ENCODE measurements at places on chromosomes 4 and X.

DNA sequence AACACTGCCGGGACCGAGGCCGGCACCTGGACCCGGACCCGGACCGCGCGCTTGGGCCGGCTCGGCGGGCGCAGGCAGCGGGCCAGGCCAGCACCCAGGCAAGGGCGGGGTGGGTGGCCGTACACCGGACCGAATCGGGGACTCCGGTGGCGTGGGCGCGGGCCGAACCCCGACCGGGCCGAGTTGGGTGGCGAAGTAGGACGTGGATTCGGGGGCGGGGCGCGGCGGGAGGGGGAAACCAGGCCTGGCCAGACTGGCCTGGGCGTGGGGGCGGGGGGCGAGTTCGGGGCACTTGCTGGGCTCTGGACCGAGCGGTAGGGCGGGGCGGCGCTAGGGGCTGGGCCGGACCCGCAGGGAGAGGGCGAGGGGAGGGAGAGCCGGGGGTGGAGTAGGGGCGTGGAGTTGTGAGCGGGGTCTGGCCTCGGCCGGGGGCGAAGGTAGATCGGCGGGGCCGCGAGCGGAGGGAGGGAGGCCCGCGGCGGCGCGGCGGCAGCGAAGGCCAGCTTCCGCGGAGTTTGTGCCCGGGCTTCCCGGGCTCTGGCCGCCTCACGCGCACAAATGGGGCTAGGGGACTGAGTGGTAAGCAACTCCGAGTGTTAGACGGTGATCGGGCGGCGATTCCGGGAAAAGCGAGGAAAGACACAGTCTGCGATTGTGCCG lies 1.8 kb upstream of the BCORL1 start:
- peak; percentile 59 for DNase-seq

DNA sequence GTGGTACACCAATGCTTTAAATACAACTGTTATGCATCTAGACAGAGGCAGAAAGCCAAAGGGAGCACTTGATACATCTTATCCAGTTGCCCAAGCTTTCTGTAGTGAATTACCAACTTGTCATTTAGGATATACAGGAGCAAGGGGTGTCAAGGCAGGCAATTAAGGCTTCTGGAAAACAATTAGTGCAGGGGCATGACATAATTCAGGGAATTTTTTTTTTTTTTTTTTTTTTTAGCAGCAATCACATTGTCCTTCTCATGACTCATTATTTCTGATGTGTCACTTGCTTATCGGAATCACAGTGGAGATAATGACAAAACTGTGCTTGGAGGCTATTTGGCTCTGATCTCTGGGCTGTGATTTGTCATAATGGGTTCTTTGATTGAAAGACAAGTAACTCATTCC lies 259.5 kb downstream of the ARHGAP24 start:
- DNase-seq = no peak

DNA sequence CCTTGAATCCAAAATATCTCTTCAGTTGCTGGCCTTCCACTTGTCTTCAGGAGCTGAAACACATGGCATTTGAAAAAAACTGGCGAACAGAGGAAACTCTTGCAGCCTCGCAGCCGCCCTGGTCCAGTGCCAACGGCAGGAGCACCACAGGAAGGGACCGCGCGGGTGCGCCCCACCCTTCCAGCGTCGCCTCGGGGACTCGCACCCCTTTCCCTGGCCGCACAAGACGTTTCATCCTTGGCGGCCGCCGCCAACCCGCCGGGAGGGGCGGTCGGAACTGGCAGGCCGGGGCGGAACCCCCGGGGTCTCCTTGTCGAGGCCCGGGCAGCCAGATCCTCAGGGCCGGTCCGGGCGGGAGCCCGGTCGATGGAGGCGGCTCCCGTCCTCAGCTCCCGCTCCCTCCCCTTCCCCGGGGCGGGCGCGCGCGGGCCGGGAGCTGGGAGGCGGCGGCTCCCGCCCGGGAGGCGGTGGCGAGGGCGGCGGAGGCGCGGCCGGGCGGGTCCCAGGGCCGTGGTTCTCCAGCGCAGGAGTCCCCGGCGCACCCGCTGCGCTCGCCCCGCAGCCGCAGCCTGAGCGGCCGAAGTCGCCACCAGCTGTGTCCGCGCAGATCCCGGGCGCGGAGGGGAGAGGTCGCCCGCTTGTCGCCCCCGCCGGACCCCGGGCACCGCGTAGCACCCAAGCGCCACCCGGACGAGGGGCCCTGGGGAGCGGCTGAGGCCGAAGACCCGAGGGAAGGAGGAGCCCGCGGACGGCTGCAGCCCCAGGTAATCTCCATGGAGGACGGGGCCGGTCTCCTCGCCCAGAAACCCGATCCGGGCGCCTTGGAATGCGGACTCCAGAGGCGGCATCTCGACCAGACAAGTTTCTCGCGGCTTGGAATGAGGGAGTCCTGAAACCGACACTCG lies 886 bp upstream of the NDST3 start:
- DNase-seq = peak; percentile 82

- DNase-seq = no peak
Observed at GRCh38 chr4:111334361-111334760, 711.5 kb upstream of the PITX2 start.

- no peak for DNase-seq
Observed at GRCh38 chr4:86006057-86006456, 353.8 kb downstream of the MAPK10 start.

GRCh38 chrX:38816155-38816554 lies 14.9 kb downstream of the MID1IP1 start:
- no peak for DNase-seq

- DNase-seq = no peak
Observed at GRCh38 chr4:100681289-100681688, 163.5 kb upstream of the EMCN start.

GRCh38 chr4:147862043-147862692 lies 130.3 kb downstream of the ARHGAP10 start:
- DNase-seq = no peak

DNA sequence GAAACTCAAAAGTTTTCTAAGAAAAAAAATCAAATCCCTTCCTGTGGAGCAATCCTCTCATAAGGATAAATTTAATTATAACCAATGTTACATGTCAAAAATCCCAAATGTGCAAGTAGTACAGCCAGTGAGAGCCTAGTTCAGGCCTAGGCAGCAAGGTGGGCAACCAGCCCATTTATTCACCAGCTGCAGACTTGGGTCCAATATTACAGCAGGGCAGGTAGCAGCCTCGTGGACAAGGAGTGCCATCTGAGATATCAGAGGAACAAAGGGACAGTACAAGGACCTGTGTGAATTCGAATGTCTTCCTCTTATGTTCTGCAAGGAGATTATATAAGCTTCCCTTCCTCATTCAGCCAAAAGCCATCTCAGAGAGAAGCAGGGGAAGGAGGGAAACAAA lies 6.6 kb downstream of the HELQ start:
- no peak for DNase-seq

GRCh38 chr4:152968806-152969394 lies 32.8 kb downstream of the FHDC1 start:
- no peak for DNase-seq

- DNase-seq = peak; percentile 72
Observed at GRCh38 chr4:8238515-8239053, 31.0 kb upstream of the HTRA3 start.

- no peak for DNase-seq
Observed at GRCh38 chrX:50877310-50877709, 33.2 kb upstream of the BMP15 start.

GRCh38 chr4:63670735-63671134 lies 738.5 kb downstream of the TECRL start:
- DNase-seq = no peak

GRCh38 chr4:154503598-154503997 lies 12.0 kb upstream of the DCHS2 start:
- no peak for DNase-seq

- DNase-seq = peak; percentile 79
Observed at GRCh38 chr4:147590249-147590920, 26.8 kb upstream of the TMEM184C start.

- DNase-seq = no peak
Observed at GRCh38 chr4:20528508-20528907, 171.8 kb upstream of the PACRGL start.

GRCh38 chr4:52595001-52595400 lies 64.1 kb downstream of the USP46 start:
- no peak for DNase-seq

DNA sequence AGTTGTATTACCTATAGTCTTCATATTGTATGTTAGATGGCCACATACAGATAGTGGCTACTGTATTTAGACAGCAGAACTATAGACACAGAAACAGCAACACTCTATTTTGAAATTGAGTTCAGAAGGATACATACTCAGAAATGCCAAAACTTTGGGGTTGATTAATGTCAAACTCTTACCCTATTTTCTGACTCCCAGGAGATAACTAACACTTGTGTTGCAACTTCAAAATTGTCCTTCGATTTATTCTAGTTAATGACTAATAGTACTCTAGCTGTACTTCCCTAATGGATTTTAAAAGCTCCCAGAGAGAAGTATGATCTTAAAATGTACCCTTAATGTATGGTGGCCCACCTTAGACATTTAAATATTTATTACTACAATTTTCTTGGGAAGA lies 229.9 kb upstream of the UGT8 start:
- no peak for DNase-seq

DNA sequence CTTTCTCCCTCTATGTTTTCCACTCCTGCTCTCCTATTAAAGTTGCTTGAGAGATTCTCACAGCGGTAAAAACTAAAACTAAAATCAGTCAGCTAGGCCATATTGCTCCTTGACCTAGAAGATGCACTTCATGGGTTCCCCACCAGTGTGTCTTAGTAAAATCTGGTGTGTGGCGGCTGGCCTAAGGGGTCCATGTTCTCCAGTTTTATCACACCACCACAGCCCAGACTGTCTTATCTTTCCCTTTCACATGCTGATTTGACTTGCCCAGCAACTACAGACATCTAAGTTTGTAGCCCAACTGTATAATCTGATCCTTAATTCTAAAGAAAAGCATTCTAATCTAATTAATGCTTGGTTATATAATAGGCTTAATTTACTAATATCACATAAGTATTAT lies 68.0 kb downstream of the ATP8A1 start:
- DNase-seq = no peak

GRCh38 chr4:53863158-53863557 lies 201.2 kb downstream of the CHIC2 start:
- DNase-seq = no peak

- no peak for DNase-seq
Observed at GRCh38 chrX:153800746-153801145, 6.3 kb downstream of the SSR4 start.

DNA sequence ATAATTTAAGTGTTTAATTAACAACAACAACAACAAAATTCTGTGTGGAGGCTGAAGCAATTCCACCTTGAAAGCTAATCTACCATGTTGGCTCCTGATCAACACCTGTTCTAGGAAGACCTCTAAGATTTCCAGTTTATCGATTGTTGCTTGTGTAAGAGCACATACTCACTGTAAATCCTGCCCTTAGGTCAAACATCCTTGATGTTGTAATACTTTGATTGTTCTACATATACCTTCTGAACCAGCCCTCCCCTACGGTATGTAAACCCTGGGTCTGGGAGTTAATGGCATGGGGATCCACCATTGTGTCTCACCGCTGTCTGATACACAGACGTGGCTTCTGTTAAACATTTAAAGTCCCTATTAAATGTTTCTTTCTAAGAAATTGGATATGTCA lies 73.2 kb downstream of the RASL11B start:
- DNase-seq = no peak

DNA sequence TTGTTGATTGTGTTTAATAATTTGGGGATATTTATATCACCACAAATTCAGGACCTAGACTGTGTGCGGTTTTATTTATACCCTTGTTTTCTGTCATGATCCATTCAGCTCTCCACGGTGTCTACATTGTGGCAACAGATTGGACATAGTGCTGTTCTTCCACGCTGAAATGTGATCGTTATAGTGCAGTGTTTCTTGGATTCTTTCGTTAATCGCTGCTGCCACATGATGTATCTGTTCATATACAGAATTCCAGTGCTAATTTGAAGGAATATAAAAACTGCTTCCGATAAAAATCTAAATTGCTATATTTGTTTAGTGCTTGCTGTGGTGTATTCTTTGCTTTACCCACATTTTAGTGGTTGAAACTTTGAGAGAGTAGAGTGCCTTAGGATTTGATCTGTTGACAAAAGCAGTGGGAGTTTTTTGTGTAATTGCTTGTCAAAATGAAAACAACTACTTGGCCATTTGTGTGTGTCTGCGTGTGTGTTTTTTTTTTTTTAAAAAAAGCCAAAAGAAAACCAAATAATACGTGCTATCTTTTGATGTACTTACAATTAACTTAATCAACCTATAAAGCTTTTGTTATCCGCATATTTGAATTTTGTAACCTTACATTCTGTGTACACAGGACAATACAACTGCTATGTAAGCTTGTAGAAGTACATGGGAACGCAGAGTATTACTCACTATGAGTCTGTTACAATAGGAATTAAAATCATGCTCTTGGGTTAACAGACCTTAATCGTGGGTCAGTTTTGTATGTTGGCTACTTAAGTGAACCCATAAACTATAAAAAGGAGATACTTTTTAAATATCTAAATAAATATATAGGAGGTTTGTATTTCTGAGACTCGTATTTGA lies 353.3 kb downstream of the ARHGAP24 start:
- DNase-seq = no peak

- no peak for DNase-seq
Observed at GRCh38 chrX:76183289-76184049, 10.6 kb downstream of the PBDC1 start.

DNA sequence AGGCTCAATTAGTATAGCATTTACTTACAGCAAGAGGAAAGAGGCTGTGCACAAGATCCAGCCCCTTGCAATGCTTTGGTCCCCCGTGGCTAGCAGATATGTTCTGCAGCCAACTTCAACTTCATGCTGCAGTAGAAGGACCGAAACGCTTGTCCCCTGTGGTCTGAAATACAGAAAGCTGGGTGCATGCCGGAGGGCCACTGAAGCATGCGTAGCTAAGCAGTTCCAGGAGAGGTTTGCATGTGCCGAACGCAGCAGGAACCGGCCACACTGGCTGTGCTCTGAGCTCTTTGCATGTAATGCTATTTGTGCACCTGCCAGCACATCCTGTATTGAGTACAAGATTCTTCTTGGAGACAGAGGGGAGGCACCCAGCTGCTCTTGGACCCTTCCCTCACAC lies 35.8 kb upstream of the SHISA3 start:
- DNase-seq = peak; percentile 70

- no peak for DNase-seq
Observed at GRCh38 chrX:132443196-132444135, 45.4 kb downstream of the MBNL3 start.

DNA sequence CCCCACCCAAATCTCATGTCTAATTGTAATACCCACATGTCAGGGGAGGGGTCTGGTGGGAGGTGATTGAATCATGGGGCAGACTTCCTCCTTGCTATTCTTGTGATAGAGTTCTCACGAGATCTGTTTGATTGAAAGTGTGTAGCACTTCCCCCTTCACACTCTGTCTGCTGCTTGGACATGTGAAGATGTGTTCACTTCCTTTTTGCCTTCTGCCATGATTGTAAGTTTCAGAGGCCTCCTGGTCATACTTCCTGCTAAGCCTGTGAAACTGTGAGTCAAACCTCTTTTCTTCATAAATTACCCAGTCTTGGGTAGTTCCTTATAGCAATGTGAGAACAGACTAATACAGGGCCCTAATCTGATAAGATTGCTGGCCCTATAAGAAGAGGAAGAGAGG lies 1514.8 kb downstream of the RPA4 start:
- DNase-seq = no peak

GRCh38 chr4:54625391-54625790 lies 32.4 kb upstream of the KIT start:
- no peak for DNase-seq
